ENCODE measurements at places on chromosomes 16 and 17.
A peak's percentile ranks its signal among the peaks of the same experiment; 100 is the strongest.

DNA sequence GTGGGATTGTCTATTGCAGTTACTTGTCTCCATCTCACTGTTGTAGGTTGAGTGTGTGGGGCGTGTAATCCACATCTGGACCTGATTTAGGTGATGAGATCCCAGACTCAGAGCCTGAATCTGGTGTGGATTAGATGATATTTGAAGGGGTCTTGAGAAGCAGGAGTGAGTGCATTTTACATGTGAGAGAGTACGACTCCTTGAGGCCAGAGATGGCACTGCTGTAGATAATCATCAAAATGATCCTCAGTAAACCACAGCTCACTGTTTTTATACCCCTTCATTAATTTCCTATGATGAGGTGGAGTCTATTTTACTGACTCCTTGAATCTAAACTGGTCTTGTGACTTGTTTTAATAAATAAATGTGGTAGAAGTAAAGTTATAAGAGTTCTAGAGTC lies 732.5 kb downstream of the KCNJ2 start:
- no peak for DNase-seq

DNA sequence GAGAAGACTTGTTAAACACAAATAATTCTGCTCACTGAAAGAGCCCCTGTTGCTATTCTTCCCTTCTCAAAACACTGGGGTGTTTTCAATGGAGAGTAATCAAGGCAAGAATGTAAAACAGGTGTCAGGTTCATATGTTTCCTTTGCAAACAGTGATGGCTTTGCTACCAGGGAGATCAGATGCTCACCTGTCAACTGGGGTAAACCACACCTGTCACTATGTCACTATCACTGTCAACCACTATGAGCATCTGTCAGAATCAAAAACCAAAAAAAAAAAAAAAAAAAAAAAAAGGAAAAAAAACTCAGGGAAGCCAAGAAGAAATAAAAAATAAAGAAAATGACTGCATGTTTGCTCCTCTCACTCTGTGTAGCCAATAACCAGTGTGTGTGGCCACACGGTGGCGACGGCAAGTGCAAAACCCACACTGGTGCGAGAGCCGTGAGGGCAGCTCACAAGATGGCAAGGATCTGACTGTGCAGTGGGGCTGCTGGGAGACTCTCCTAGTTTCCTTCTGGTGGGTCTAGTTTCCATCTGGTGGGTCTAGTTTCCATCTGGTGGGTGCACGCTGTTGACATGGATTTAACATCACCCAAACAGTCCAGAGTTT lies 22.7 kb downstream of the USP22 start:
- peak; percentile 38 for DNase-seq

DNA sequence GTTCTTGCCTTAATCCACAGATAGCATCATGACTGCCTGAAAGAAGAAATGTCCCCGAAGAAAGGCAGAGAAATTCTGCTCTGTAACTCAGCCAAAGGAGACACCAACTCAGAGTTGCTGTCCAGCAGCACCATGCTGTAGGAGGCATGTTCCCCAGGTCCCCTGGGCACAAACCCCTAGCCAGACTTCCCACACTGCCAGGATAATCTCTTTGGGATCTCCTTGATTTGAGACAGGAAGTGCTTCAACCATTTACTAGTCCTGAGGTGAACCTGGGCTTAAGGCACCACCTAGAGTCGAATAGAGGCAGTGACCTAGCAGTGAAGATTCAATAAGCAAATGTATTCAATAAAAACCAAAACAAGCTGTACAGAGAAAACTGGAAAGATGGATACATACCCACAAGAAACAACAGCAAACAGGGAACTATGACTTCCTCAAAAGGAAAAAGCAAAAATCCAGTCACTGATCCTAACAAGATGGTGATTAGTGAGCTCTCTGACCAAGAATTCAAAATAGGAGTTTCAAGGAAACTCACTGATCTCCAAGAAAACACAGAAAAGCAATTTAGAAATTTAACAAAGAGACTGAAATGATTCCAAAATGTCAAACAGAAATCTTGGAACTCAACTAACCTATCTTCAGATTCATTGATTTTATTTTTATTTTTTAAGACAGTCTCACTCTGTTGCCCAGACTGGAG lies 5.7 kb downstream of the OR4D2 start:
- peak; percentile 24 for DNase-seq

DNA sequence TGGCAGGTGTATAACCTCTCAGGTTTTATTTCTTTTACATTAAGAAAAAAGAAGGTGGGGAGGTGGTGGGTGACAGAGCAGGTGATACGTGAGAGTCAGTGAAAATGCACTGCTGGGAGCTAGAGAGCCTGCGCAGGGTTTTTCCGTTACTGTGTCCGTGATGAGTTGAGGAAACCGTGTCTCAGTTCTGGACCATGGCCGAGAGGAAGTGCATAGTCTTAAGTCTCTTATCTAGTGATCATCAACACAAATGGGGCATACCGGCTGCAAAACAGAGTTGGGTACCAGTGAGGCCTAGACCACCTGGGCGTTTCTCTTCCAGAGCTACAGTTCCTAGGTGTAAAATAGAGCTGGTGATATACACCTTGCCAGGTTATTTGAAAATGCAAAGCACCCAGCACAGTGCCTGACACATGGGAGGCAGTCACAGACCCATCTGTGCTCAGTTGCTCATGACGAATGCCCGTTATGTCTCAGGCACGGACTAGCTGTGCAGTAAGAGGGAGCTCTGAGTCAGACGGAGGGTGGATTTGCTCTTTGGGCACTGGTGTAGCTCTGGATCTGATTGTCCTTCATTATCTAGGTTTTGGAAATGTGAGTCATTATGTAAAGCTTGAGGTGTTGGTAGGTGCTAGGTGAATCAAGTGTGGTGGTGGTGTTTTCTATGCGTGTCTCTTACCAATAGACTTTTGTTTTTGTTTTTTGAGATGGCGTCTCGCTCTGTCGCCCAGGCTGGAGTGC lies 60.9 kb downstream of the RPTOR start:
- DNase-seq = peak; percentile 22

Measured in AG08395 (cell line).